ENCODE measurements at places on chromosomes 5 and 9. TPM values are rescaled to one million over a fixed set of nuclear protein-coding genes. Genes with fewer than 3 reads are reported as not detected.

DNA sequence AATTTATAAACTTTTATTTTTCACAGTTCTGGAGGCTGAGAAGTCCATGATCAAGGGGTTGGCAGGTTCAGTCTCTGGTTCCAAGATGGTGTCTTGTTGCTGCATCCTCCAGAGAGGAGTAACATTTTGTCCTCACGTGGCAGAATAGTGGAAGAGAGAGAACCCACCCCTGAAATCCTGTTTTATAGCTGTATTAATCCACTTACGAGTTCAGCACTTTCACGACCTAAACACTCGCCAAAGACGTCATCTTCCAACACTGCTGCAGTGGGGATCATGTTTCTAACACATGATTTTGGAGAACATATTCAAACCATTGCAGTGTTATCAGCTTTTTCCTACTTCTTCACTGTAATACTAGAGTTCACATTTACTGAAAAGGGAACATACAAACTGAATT, 233.0 kb upstream of the ATP10B start:
- no peak for DNase-seq

GRCh38 chr9:136331030-136331429, 3.7 kb downstream of the GPSM1 start:
- no peak for DNase-seq

DNA sequence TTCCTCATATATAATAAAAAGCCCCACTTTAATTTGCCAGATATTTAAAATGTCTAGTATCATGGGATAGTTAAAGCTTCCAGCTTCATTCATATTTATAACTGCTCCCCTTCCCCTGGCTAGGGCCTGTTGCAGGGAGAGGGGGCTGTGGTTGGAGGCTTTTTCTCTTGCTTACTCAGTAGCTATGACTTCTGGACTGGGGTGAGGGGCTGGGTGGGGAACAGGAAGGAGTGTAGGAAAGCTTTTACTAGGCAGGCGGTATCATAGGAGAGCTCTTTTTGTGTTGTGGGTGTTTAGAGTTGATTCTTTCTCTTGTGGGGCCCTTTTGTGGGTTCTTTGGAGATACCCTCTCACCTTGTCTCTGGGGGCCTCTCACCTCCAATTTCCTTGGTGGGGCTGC, 39.4 kb downstream of the PIP5K1B start:
- no peak for DNase-seq

GRCh38 chr9:134291961-134292871, 34.0 kb upstream of the RXRA start:
- no peak for DNase-seq

DNA sequence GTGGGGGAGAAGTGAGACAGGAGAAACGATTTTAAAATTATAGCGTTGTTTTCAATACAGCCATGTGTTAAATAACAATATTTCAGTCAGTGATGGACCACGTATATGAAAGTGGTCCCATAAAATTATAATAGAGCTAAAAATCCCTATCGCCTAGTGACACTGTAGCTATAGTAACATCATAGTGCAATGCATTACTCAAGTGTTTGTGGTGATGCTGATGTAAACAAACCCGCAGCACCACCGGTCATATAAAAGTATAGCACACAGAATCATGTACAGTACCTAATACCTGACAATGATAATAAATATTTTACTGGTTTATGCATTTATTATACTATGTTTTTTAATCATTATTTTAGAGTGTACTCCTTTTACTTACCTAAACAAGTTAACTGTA, 407.4 kb upstream of the SEMA6A start:
- no peak for DNase-seq

DNA sequence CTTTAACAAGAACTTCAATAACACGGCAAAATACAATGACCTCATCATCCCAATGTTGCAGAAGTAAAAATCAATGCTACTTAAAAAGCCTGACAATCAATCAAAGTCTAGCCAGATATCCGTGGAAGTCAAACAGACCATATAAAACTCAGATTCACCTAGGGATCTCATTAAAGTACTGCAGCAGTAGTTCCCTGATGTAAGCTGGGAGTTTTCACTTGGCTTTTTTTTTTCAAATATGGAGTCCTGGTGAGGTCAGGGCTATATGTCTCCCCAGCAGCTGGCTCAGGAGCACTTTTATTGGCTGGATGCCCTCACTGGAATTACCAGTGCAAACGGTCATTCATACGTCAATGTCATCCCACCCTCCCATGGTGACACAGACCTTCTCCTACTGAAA, 220.6 kb upstream of the SLC30A5 start:
- no peak for DNase-seq

DNA sequence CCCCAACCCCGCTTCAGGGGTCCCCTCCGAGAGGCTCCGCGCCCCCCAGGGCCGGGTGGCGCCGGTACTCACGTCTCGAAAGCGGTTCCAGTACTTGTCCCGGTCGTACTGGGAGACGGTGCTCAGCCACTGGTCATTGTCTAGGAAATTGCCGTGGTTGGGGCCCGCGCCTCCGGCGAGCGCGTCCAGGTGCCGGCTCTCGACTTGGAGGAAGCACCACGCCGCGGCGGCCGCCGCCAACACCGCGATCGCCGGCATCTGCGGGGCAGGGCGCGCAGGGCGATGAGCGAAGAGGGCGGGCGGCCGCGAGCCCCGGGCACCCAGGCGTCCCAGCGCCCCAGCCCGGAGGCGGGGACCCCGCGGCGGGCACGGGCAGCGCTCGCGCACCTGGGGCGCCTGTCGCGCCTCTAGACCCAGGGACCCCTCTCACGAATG, 808 bp downstream of the SPOCK1 start:
- peak; percentile 60 for DNase-seq

DNA sequence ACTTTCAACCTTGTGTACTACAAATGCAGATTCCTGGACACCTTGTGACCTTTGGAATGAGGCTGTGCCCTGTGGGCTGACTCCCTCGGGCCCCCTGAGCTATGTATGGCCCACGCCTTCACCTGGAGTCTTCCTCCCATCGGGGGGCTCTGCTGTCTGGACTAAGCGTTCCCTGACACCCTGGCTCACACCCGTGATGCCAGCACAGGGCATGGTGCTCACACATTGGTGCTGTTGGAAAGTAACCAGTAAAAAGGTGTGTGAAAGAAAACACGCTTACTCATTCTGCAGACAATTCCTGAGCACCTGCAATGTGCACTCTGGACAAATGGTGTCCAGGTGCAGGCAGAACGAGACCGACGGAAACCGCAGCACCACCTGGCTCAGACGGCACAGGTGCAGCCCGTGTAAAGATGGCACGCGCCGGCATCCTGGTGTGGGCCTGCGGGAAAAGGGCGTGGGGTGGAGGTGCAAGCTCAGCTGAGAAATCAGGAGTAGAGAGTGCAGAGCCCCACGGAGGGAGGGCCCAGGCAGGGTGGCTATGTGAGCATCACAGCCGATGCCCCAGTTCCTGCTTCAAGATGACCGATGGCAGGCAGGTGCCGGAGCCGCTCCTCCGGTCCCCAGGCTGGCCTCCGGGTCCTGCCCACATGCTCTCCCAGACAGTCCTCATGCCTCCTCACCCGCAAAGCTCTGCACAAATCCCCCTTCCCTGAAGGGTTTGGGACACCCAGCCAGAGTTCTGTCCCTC, 11.0 kb downstream of the LPCAT1 start:
- DNase-seq = no peak

- no peak for DNase-seq
Observed at GRCh38 chr5:65013166-65013565, 244.4 kb downstream of the CWC27 start.

- DNase-seq = no peak
Observed at GRCh38 chr5:88770276-88771257, 112.4 kb downstream of the MEF2C start.

DNA sequence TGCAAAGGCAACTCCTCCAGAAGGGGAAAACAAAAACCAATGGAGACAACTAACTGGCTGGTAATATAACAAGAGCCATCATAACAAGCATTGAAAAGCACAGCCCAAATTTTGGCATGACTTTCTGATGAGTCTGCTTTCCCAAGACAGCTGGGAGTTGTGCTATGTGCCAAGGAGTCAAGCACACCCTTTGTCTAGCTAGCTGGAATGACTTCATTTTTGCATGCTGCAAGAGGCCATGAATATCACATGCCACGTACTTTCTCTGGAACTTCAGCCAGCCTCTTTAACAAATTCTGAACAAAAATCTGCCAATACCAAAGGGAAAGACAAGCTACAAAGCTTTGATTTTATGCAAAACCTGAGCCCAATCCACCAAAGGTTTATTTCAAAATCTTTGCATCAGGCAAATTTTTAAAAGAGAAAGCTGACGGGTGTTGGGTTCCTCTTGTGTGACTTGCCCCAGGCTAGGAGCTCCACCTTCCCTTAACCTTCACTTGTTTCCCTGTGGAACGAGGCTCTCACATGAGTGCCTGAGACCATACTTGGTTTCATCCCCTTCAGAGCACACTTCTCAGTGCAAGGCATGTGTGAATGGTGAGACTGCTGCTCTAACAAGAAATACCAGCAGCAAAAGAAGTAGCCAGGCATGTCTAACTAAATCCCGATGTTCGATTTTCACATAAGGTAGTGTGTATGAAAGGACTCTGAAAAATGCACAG, 47.3 kb downstream of the S1PR3 start:
- DNase-seq = no peak

GRCh38 chr9:37938121-37938891, 34.4 kb upstream of the SLC25A51 start:
- no peak for DNase-seq

- no peak for DNase-seq
Observed at GRCh38 chr5:60184606-60185005, 291.1 kb upstream of the PDE4D start.

GRCh38 chr5:13553896-13554295, 390.6 kb downstream of the DNAH5 start:
- DNase-seq = peak; percentile 67

GRCh38 chr5:136066661-136067271, 38.0 kb downstream of the TGFBI start:
- DNase-seq = peak; percentile 21

GRCh38 chr5:57736716-57737115, 254.1 kb upstream of the ACTBL2 start:
- DNase-seq = no peak

- DNase-seq = peak; percentile 60
Observed at GRCh38 chr5:50969151-50970031, 303.0 kb downstream of the PARP8 start.

- DNase-seq = no peak
Observed at GRCh38 chr5:107155707-107156106, 515.0 kb downstream of the EFNA5 start.

- DNase-seq = no peak
Observed at GRCh38 chr5:167633931-167634341, 657.5 kb upstream of the WWC1 start.

GRCh38 chr9:107423540-107423939, 66.0 kb downstream of the KLF4 start:
- no peak for DNase-seq

GRCh38 chr5:6518298-6519057, 69.8 kb downstream of the UBE2QL1 start:
- no peak for DNase-seq

DNA sequence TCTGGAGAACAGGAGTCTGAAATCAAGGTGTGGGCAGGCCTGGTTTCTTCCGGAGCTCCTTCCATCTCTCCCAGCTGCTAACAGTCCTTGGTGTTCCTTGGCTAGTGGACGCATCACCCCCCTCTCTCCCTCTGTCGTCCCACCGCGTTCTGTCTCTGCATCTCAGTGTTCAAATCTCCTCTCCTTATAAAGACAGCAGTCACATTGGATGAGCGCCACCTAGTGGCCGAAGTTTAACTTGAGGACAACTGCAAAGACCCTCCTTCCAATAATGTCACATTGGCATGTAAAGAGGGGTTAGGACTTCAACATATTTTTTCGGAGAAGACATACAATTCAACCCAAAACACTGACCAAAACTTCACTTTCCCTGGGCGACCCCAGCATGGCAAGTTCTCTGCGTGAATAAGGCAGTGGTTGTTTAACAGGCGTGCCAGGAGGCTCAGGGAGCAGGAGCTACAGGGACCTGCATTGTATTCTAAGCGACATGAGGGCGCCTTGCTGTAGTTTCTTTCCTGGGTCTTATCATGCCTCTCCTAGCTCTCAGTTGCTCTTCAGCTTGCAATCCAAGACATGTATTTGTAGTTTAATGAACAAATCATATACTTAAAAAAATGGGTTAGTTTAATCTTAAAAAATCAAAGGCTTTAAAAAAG, 27.9 kb upstream of the BASP1 start:
- DNase-seq = peak; percentile 95

GRCh38 chr5:88877826-88878225, 5.2 kb downstream of the MEF2C start:
- no peak for DNase-seq

- no peak for DNase-seq
Observed at GRCh38 chr5:105207066-105207465, 1644.5 kb upstream of the NUDT12 start.

GRCh38 chr9:99299211-99300102, 77.4 kb downstream of the SEC61B start:
- no peak for DNase-seq

DNA sequence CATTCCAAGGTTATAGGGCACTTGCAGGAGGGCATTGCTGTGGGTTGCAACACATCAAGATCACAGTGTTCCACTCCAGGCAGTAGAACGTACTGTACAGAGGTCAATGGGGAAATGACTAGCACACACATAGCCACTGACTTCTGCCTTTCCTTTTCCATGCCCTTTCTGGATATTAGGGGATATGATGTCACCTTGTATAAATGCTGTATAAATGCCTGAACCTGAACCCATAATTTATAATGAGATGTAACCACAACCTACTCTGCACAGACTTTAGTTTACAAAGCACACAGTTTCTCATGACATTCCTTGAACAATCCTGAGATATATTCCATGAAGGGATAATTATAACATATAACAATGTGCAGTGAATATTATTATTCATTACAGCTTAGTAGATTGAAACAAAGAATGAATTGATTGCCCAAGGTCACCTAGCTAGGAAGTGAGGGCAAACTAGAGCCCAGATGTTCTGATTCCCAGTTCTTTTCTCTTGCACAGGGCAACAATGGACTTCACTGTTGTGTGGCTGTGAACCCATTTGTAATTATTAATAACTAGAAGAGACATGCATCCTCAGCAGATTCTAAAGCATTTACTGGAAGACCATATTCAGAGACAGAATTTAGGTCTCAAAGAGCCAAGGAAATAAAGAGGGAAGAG, 5.6 kb upstream of the ABLIM3 start:
- no peak for DNase-seq

GRCh38 chr5:368183-369084, 46.9 kb downstream of the AHRR start:
- no peak for DNase-seq

IFNK gene
- not detected for total RNA-seq

CDX1 gene
- not detected for total RNA-seq

CD180 gene
- total RNA-seq = not detected

PCDHGA5 gene
- total RNA-seq = 2.9 TPM

EXOC3 gene
- 31.6 TPM for total RNA-seq

PCDHGA8 gene
- total RNA-seq = 5.3 TPM

PRDM9 gene
- not detected for total RNA-seq

ROPN1L gene
- total RNA-seq = not detected

MEGF10 gene
- total RNA-seq = 28.3 TPM

PAEP gene
- not detected for total RNA-seq

PTGS1 gene
- total RNA-seq = 1.3 TPM

PCDHGA7 gene
- 4.4 TPM for total RNA-seq

ITGA2 gene
- 7.1 TPM for total RNA-seq
